A172 (cell line): ENCODE measurements at places on chromosomes 4 and X.

DNA sequence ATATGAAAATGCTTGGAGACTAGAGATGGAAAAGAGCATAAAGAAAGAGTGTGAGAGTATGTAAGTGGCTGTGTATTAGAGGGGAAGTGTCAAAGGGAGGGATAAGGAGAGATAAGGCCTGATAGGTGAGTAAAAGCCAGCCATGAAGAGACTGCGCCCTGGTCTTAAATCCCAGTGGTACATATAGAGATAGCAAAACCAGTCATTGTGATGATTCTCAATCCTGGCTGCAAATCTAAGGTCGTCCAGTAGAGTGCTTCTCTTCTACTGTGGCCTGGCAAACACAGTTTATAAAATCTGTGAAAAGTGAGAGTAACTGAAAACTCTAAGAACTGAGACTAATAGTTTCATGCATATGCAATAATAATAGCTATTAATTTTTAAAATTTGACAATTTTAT lies 86.9 kb downstream of the MAB21L2 start:
- DNase-seq, result no peak

DNA sequence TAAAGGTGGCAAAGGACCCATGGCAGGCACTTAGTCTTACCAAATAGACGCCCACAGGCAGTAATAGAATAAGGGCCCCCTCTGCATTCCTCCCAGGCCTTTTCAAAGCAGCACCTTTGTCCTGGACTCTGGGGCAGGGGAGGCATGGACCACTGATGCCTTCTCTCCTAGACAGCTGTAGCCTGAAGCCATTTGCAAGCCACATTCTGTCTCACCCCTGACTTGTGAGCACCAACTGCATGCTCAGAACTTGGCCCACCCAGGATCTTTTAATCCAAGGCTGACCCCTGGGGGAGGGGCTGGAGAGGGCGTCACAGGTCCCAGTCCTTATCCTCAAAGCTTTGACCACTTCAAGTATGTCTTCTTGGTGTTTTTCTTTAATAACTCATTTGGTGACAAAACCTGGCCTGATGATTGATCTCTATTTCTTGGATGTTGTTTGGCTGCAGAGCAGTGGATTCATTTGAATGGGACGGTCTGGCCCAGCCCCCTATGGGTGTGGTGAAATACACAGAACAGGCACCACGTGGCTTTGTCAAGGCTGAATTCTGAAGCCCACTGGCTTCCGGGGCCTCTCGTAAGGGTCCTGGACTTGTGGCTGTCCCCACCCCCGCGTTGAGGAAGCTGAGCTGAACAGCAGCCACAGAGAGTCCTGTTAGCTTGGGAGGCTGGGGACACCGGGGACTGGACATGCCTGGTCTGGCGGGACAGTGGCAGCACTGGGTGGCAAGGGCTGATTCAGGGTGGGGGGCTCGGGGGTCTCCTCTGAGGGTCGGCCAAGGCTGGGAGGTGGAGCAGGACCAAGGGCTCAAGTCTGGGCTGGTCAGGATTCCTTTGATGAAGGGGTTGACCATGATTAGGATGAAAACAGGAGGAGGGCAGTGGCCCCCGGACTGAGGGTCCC lies 36.6 kb downstream of the ADRA2C start:
- no peak for DNase-seq

DNA sequence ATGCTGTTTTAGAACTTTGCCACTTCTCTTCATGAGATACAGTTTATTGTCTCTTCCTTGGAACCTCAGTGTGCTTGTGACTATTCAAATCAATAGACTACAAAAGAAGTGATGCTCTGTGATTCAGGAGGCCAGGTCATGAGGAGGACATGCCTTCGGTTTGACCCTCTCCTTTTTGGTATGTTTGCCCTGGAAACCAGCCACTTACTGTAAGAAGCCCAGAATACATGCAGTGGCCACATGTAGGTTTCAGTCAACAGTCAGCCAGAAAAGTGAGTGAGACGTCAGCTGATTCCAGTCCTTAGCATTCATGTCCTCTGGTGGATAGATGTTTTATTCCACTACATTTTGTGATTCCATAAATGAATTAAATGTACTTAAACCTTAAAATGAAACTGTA lies 328.7 kb downstream of the PCDH18 start:
- no peak for DNase-seq

GRCh38 chrX:55118574-55118973 lies 29.8 kb downstream of the PAGE2 start:
- no peak for DNase-seq

DNA sequence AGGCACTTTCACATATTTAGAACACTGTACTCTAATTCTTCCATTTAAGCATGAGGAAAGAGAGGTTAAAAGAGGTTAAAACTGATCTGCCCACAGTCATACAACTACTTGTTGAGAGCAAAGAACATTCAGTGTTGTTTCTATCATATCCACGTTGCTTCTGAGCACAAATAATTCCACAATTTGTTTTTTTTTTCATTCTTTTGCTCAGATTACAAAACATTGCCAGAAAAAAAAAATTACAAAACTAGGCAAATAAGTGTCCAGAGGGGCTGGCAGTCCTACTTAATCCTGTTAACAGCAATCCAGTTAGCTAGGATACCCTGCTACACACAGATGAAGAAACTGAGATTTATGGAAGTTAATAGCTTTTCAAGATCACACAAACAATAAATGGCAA lies 6.3 kb upstream of the USP53 start:
- DNase-seq, result no peak

GRCh38 chrX:109654516-109655109 lies 29.6 kb upstream of the KCNE5 start:
- DNase-seq, result no peak
